Effector CD8-positive, alpha-beta T cell (primary cell): ENCODE measurements at places on chromosomes 7 and 10.

DNA sequence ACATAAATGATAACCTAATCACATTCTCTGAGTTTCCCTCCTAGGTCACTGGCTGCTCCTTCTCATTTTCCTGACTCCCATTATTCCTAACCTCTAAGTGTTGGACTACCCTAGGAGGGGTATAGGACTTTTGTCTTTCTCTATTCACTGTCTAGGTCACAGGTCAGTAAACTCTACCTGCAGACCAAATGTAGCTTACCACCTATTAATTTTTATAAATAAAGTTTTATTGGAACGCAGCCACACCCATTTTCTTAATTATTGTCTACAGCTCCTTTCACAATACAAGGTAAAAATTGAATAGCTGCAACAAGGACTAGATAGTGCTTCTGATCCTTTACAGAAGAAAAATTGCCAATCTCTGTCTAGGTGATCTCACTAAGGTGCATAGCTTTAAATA is 156.7 kb downstream of the IMMP2L start:
- no peak for DNase-seq

- no peak for DNase-seq
Observed at GRCh38 chr7:97623333-97623732, 108.6 kb upstream of the TAC1 start.

- DNase-seq = no peak
Observed at GRCh38 chr7:80618096-80618495, 20.3 kb upstream of the CD36 start.

- DNase-seq = no peak
Observed at GRCh38 chr7:127620406-127621233, 2.7 kb upstream of the PAX4 start.

DNA sequence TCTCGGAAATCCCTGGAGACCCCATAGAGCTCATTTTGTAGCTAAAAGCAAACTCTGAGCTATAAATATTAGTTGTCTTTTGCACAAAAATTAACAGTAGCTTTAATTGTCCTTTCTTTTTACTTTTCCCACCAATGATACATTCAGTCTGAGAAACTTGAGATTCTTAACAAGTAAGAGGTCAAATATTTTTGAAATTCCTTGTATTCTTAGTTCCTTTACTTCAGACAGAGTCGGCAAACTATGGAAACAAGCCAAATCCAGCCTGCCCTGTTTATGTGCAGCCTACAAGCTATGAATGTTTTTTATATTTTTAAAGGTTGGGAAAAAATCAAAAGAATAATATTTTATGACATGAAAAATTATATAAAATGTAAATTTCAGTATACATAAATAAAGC is 146.6 kb downstream of the CTNNA3 start:
- no peak for DNase-seq

GRCh38 chr7:82818171-82818570 is 344.5 kb downstream of the PCLO start:
- DNase-seq = no peak

DNA sequence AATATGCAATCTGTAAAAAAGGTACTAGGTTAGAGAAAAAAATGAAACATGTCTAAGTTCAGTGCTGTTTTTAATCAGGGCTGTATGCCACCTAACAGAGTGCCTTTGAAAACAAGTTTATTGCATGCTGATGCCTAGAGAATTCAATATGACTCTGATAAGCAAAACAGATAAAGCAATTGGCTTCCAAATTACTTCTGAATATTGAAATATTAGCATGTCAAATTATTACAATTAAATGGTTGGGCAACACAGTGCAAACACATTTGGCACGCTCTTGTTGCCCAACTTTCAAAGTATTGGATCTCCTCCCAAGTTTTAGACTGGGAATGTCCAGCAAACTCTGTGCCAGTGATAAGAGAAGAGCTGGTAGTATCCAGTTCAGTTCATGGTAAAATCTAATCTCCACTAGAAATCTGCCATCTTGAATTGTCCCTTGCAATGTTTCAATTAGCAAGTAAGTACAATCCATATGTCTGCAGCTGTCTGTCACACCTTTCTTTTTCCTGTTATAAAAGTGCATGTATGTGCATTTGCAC is 65.2 kb upstream of the FAM133B start:
- DNase-seq = no peak
